ENCODE measurements at places on chromosomes 12 and 14.

DNA sequence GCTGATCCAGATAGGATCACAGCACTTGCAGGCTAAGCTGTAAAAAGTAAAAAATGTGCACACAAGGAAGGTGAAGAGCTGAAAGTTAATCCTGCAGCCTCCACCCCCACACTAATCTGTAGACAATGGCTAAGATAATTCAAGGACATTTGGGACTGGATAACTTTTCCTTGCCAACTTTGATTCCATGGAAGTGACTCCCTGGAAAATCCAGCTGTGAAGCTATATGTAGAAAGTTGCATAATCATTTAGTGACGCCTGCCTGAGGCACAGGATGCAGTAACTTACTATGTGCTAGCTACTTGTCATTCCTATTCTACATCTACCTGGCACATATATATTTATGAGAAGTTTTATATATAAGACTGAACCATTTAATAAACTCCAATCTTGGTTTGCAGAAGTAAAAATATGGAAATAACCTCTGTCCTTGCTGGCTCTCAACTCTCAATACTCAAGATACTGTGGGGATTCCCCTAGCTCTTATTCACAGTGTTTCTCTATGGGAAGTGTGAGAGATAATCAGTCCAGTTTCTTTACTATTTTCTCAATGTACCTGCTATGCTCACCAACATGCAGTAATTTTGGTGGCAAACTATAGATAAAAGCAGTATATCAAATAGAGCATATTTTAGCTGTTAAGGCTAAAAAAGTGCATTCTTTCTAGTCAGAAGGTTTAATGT lies 14.8 kb downstream of the LDHB start:
- DNase-seq: peak; percentile 17

- no peak for DNase-seq
These were observed 10.0 kb downstream of the FGF23 start for GRCh38 chr12:4369548-4369947.

GRCh38 chr14:26444822-26445221 lies 153.0 kb downstream of the NOVA1 start:
- DNase-seq: peak; percentile 31

DNA sequence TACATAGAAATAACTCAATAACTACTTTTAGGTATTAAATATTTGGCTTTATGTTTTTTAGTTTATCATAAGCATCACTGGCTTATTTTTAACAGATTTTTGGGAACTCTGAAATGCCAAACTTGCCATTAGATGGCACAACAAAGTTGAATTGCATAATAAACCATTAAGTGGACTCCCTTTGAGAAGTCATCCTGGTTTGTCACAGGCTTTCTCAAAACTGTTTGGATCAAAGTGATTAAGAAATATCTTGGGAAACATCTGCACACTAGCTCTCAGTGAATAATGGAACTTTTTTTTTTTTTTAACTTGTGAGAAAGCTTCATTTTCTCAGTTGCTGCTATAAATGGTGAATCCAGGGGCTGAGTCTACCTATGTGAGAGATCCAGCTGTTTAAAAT lies 4.3 kb downstream of the SLC16A7 start:
- DNase-seq: peak; percentile 39

- DNase-seq: peak; percentile 35
These were observed 95.9 kb upstream of the PPP2R5C start for GRCh38 chr14:101665478-101666078.

- peak; percentile 64 for DNase-seq
These were observed 106.6 kb downstream of the PRICKLE1 start for GRCh38 chr12:42482748-42483520.

- no peak for DNase-seq
These were observed 7.6 kb downstream of the AKAP6 start for GRCh38 chr14:32336702-32337101.

DNA sequence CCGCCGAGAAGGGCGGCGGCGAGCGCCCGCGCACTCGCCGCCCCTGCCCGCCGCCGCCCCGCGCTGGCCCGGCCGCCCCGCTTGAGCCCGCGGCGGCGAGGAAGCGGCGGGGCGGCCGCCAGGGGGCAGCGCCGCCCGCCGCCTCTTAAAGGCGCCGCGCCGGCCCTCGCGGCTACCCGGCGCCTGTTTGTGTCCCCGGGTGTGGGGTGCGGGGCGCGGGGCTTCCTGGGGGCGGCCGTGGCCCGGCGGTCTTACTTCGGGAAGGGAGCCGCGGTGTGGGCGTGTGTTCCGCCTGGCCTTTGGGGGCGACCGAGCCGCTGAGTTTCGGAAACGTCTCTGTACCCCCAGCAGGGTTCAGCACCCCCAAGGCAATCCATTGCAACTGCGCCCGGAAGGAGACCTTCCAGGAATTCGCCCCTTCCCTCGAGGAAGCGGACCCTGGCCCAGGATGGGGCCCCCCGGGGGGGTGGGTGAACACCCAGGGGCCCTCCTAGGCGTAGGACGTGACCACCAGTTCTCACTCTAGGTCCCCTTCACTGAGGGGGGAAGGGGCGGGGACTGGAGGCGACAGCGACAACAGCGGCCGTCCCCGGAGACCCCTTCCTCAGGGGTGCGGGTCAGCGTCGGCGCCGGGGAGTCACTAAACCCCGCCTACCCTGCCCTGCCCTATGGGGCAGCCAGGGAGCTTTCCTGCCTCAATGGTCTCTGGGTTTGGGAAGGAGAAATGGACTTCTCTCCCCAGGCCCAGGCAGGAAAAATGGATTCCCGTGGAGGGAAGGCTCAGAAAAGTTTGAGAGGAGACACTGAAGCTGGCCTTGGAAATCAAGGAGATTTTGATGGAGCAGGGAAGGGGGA lies at the start of gene ITPK1:
Gene ITPK1, minus strand, starts transcription at position 105 of the 855 bp plus-strand sequence. CDS start 762 bp downstream, outside the sequence.
- peak; percentile 35 for DNase-seq

DNA sequence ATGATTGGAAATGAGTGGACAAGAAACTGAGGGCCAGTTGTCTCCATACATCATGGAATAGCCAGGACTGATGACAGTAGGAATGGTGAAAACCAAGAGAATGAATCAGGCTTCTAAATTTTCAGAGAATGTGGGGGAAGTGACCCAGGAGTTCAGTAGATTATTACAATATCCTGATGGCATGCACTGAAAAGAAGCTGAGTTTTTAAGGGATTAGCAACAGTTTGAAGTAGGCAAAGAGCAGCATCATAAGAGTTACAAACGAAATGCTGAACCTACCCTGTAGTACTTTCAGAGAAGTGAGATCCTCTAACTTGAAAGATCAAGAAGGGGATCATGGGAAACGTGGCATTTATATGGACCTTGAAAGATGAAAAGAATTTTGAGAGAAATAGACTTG lies 13.2 kb downstream of the SLC2A14 start:
- peak; percentile 67 for DNase-seq
